ENCODE measurements at places on chromosomes 4 and X.

DNA sequence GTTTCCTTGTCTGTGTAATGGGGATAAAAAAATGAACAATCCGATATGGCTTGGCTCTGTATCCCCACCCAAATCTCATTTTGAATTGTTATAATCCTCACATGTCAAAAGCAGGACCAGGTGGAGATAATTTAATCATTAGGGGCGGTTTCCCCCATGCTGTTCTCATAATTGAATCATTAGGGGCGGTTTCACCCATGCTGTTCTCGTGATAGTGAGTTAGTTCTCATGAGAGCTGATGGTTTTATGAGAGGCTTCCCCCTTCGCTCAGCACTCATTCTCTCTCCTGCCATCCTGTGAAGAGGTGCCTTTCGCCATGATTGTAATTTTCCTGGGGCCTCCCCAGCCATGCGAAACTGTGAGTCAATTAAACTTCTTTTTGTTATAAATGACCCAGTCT lies 633.5 kb downstream of the RAPGEF2 start:
- DNase-seq = no peak

DNA sequence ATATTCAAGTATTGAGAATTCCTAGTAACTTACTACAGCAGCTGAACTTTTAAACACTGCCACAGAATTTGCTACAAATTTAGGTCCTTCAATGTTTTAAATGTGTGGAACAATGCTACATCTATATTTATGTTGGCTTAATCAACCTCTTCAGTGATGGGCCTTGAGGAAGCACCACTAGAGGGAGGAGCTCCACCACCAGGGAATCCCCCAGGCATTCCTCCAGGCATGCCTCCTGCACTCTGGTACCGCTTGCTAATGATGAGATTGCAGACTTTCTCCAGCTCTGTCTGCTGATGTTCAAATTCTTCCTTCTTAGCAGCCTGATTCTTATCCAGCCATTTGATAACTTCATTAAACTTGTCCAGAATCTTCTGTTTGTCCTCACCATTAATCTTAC lies 190.8 kb downstream of the HTR2C start:
- no peak for DNase-seq

GRCh38 chrX:12973561-12974304 lies 1.2 kb upstream of the TMSB4X start:
- no peak for DNase-seq

DNA sequence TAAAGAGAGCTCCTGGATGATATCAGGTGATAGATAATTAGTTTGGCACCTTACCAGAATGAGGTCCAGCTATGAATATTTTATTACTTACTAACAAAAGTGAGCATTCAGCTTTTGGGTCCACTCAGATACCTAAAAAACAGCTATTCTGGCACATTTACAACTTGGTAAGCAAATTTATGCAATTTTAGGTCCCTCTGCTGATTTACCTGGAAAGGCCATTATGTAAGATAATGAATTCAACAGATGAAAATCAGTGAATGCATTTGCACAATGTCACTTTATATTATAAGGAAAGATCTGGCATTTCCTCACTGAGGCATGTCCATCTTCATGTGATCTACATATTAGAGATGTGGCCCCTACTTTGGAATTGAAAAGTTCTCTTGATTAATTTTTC lies 517.0 kb downstream of the SPRY1 start:
- no peak for DNase-seq

DNA sequence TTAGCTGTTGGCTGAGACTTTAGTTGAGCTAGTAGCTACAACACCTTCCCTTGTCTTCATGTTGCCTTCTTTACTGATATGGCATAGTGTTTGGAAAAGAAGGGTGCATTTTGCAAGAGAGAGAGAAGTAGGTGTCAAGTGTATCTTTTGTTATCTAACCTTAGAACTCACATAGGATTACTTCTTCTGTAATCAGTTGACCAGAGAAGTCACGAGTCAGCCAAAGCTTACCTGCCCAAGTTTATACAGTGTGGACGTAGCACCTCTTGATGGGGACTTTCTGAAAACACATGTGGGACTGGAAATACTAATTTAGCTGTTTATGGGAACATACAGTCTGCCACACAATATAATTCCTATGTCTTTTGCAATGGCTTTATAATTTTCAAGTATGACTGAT lies 56.0 kb downstream of the UGT8 start:
- DNase-seq = no peak

GRCh38 chr4:76831711-76832373 lies 66.1 kb downstream of the SOWAHB start:
- no peak for DNase-seq

DNA sequence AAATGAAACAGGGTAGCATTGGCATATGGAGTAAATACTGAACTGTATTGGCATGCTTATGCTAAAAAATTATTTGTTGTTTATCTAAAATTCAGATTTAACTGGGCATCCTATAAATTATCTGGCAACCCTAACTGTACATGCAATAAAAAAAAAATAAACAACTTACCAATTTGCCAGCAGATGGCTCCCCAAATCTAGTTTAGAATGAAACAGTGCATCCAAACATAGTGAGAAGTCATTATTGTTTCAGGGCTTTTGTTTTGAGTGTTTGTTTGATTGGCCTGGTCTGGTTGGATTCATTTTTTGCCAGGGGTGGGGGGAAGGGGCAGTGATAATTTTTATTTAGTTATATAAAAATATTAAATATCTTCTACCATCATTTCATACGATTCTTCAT lies 12.8 kb upstream of the NSUN7 start:
- DNase-seq = no peak
